ENCODE measurements at places on chromosomes 1 and 21.

DNA sequence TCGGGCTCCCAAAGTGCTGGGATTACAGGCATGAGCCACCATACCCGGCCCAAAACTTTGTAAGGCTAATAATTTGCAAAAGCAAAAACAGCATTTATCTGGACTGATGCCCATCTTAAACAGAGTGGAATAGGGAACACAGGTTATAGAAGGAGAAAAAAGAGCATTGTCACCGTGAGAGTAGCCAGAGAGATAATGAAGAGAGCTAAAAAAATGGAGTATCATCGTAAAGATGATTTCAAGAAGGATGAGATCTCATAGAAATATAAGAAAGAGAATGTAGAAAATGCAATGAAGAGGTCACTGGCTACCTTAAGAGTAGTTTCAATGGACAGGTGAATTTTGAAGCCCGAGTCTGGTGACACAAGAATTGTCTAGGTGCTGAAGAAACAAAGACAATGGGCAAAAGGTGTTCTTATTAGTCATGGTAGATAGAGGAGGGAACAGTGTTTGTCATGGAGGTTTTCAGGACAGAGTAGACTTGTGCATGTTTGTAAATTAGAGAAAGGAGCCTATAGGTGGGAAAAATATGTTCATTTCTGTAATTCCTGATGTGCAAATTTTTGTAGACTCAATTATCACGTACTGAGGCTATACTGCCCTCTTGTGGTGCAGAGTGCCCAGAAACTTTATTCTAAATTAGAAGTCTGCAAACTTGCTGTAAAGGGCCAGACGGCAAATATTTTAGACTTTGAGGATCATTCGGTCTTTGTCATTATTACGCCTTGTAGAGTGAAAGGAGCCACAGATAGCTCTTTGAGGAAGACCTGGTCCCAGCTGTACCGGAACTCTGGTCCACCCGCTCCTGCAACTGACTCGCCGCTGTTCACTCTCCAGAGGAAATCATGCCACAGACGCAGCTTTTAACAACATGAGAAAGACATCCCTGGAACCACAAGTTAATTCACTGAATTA is 8.1 kb upstream of the TMEM183A start:
- DNase-seq = peak; percentile 51

DNA sequence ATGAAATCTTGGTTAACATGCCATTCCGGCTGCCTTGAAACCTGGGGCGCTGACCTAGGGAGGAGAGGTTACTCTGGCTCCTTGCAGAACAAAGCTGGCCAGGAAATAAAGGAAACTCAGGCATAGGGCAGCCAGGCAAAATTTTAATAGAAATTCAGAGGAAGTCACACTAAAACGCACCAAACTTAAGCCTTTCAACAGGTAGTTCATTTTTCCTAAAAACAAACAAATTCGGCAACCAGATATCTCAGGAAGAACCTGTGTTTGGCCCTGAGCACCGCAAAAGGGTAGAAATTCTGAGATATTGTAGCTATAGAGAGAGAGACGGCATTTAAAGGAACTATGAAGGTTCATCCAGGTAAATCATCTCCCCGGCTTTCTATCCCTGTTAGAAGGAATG is 13.1 kb downstream of the LYST start:
- no peak for DNase-seq

DNA sequence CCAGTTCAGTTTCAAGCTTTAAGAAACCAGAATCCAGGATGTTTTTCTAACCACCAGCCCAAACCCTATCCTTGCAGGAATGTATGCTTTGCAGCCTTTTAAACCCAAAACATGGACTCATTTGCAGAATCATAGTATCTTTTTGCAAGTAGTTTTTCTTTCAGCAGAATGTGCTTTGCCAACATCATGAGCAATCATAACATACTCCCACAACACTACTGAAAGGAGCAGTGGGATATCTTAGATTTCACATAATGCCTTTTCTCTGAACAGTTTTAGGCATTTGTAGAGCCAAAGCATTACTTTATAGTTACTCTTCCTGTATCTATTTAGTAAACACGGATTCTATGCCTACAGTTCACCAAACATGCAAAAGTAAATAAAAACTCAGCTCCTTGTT is 10.0 kb upstream of the SH2D2A start:
- DNase-seq = no peak

DNA sequence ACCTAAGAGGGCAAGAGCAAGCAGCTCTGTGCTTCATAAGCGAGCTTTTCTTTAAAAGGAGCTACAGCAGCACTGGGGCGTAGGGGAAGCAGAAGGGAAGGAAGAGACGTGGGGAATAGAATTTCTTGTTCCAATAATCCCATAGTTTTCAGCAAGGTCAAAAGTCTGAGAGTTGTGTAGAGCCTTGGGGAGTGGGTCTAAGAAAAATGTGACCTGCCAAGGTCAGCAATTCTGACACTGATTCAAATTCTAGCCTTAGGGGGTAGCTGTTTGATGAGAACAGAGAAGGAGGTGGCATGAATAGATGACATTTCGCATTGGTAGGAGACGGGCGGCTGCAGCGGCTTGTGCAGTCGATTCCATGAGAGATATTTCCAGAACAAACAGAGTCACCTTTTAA is 22.4 kb downstream of the PRRX1 start:
- no peak for DNase-seq

DNA sequence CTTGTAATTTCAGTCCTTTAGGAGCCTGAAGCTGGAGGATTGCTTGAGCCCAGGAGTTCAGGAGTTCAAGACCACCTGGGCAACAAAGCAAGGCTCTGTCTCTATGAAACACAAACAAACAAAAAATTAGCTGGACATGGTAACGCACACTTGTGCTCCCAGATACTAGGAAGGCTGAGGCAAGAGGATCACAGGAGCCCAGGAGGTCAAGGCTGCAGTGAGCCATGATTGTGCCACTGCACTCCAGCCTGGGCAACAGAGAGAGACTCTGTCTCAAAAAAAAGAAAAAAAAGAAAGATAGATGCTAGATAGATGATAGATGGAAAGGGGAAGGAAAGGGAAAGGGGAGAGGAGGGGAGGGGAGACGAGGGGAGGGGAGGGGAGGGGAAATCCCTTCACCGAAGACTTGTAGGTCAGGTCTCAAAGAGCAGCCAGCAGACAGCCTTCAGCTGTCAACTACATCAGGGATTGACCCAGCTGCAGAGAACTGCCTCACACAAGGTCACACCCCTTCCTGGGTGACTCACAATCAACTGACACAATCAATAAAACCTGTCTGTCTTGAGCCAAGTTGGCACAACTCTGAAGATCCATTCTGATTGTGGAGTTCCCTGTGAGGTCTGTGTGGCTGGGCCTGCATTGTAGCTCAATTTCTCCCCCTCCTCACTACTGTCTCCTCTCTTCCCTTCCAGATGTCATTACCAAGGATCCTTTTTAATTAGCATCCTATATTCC is 200.6 kb downstream of the RGS7 start:
- DNase-seq = peak; percentile 87
